HCT116 (cell line): ENCODE measurements at places on chromosomes 11 and 22.

DNA sequence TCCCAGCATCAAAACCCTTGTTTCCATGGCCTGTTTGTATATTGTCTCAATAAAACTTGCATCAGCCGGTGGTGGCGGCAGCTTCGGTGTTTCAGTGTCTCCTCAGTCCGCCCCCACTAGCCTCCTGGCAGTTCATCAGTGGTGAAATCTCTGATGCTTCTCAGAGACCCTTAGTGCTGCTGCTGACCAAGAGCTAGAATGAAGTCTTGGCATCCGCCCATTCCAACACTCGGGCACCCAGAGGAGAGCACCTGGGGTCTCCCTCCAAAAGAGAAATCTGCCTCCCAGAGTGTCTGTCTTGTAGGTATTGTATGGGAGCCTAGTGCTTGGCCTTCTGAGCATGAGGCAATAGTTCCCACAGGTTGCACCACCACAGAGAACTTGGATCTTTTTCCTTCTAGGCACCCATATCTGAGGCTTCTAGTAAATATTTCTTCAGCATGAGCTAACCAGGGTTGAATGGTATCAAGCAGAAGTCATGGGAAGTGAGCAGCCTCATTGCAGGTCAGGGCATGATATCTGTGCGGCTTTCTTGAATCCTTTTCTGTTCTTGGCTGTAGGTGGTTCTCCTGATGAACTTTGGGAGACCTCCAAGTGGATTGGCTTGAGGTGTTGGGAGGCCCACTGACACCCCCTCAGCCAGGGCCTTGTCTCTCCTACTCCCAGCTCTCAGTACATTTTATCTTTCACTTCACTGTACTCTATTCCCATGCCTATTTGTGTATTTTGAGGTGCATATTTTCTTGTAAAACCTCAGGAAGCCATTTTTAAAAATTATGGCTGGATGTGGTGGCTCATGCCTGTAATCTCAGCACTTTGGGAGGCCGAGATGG, 13.2 kb upstream of the AIFM3 start:
- no peak for DNase-seq

DNA sequence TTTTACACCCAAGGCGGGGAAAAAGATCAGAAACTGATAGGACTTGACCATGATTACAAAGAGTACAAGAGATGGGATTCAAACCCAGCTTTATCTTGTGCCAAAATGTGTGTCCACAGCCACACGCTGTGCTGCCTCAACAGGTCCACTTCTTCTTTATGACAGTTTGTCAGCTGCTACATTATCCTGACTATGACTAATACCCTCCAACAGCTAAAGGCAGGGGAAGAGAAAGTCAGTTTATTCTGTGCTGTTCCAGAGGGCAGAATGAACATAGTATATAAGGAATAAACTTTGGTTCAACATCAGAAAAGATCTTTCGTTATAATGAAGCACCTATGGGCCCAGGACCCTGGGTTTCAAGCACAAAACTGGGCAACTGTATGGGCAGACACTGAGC, 668.2 kb upstream of the TENM4 start:
- no peak for DNase-seq

GRCh38 chr11:32939046-32939445, 46.4 kb downstream of the QSER1 start:
- no peak for DNase-seq

GRCh38 chr22:33564683-33565082, 355.6 kb downstream of the LARGE1 start:
- DNase-seq: no peak

DNA sequence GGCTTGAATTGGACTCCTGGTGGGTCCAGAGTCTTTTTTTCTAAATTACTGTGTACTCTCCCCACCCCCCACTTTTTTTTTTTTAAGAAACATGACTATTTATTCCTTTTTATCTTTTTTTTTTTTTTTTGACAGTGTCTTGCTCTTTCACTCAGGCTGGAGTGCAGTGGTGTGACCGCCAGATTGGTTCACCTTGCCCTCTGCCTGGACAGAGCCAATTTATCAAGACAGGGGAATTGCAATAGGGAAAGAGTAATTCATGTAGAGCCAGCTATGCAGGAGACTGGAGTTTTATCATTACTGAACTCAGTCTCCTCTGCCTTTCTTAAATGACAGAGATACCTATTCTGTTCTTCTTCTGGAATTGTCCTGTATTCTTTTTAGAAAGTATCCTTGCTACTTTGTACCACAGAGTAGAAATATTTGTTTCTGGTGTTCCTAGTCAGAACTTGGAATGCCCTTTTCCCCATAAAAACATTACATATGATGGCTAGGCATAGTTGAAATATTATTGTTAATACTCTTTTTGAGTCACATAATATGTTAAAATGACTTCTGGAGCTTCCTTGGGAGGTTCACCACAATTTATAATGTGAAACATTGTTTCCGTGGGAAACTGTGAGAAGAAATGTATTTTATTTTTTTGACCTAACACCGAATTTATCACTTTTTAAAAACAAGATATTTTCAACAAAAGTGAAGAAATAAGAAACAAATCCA, 95.6 kb downstream of the UVRAG start:
- DNase-seq: no peak

DNA sequence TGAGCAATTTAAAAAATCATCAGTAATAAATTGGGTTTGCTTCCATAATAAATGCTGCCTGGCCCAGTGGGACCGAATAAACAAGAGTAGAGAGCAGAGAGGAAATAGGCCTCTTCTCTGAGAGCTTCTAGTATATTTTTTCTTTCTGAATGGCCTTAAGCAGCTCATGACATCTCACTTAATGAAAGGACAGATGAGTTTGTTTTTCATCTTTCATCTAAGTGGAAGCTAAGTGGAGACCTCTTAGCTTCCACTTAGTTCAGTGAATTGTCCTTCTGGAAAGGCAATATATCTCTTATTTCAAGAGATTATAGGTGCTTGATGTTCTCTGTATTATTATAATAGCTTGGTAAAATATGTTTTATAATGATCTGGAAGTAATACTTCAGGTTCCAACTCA, 245.9 kb upstream of the ANO3 start:
- no peak for DNase-seq

- no peak for DNase-seq
These were observed 59.8 kb downstream of the PDE2A start for GRCh38 chr11:72614381-72614780.

GRCh38 chr11:83611600-83611999, 325.4 kb upstream of the CCDC90B start:
- no peak for DNase-seq
